Stimulated activated CD4-positive, alpha-beta T cell treated with anti-CD3 and anti-CD28 coated beads, Interleukin-1b, Interleukin-23, amount 100 ng/mL, for 1 hour (primary cell): ENCODE measurements at places on chromosomes 6 and 20.

DNA sequence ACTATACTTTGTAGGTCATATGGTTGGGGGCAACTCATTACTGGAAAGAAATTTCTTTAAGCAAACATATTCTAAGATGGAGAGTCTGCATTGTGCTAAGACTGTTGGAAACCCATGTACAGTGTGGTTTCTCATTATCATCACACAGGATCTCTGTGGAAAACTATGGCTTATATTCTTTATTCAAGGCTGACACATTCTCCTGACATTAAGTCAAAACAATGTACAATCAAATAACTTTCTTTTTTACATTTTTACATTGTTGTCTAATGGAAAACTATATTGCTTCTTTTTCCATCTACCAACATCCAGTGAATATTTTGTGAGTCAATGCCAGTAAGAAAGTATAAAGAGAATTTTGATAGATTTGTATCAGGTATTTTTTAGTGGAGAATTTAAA is 417.6 kb downstream of the GRIK2 start:
- no peak for DNase-seq

DNA sequence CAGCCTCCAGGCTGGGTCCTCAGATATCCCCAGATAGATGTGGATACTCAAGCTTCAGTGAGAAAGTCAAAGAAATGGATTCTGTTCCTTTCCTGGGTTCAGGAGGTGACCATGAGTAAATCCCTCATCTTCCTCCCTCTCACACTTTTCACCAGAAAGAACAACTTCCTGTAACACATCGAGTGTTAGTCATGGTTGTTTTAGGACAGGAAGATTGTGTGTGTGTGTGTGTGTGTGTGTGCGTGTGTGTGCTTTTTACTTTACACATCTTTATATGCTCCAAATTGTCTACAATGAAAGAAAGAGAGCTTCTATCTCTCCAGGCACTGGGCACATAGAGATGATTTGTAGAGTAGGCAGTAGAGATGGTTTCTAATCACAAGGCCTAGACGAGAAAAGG is 139.9 kb downstream of the TBXT start:
- no peak for DNase-seq

DNA sequence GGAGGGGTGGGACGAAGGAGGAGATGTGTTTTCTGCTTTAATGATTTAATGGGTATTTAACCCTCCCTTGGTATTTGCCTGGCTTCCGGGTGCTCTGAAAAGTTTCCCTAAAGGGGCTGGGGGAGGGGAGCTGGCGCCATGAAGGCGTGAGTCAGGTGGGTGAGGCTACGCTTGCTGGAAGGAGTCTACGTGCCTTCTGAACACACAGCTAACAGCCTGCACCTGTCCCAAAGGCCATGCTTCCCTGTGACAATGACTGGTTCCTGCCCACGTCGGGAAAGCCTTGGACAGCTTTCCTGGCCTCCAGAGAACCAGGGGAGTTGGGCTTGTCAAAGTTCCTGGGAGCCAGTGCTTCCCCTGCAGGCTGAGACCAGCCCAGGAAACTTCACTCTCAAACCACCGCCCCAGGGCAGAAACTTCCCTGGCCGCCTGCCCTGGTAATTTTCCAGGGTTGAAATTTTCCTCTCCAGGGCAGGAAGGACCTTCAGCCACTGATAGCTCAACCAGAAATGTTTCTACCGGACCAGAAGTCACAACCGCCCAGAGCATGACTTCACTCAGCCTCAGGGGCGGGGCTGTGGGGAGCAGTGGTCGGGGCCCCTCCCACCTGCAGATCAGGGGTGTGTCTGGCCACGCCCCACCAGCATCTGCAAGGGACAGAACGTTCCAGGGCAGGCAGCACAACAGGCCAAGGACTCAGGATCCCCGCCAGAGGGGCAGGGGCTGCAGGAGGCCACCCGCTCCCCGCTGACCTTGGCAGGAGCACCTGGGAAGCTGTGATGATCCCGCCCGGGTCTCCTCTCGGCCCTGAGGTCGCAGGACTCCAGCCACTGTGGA is 18.6 kb upstream of the SLCO4A1 start:
- DNase-seq, result peak; percentile 68

DNA sequence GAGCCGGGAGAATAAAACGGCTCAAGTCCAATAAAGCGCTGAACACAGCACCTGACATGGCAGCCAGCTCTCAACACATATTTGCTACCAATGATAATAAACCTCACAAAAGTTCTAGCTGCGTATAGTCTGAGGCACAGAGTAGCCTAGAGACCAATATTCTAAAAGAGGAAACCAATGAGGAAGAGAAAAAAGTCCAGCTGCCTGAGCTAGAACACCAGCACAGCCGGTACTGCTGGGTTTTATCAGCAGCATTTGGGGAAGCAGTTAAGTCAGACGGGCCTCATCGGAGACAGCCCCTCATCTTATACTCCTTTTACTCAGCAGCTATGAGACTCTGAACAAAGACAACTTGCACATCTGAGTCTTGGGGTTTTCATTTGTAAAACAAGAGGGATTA is 2.4 kb upstream of the RTF2 start:
- DNase-seq, result no peak

DNA sequence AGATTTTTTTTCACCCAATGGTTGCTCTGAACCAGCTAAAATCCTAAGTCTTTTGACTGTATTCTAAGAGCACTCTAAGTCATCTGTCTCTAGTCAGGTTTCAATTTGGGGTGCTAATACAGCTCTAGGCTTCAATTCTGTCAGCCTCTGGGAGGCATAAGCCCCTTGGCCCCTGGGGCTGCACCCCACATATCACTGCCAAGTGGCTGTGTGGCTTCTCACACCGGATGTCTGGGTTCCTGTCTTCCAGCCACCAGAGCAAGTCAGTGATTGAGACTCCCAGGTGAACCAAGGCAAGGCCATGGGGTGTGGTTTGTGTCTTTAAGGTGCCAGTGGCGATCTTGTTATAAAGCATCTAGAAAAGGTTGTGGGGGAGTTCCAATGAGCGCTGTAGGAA is 136.5 kb downstream of the TMEM242 start:
- no peak for DNase-seq

GRCh38 chr6:96505363-96505762 is 16.2 kb upstream of the UFL1 start:
- no peak for DNase-seq

DNA sequence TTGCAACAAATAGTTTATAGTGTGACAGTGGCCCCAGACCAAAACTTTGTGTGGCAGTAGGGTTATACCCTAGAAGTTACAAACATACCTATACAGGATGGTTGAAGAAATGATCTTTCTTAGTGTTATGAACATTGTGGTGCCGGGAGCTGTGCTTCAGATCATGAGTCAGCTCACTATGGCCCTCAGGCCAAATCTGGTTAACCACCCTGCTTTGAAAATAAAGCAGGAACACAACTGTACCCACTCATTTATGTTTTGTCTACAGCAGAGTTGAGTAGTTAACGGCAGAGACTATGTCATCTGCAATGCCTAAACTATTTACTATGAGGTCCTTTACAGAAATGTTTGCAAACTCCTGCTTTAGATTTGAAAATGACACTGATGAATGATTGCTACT is 24.3 kb downstream of the AKAP7 start:
- DNase-seq, result no peak

- DNase-seq, result no peak
These were observed 5.4 kb upstream of the CPXM1 start for GRCh38 chr20:2805689-2806350.

- no peak for DNase-seq
These were observed 128.6 kb upstream of the BACH2 start for GRCh38 chr6:90425161-90425641.

GRCh38 chr20:49868538-49868937 is 46.8 kb downstream of the SPATA2 start:
- no peak for DNase-seq

DNA sequence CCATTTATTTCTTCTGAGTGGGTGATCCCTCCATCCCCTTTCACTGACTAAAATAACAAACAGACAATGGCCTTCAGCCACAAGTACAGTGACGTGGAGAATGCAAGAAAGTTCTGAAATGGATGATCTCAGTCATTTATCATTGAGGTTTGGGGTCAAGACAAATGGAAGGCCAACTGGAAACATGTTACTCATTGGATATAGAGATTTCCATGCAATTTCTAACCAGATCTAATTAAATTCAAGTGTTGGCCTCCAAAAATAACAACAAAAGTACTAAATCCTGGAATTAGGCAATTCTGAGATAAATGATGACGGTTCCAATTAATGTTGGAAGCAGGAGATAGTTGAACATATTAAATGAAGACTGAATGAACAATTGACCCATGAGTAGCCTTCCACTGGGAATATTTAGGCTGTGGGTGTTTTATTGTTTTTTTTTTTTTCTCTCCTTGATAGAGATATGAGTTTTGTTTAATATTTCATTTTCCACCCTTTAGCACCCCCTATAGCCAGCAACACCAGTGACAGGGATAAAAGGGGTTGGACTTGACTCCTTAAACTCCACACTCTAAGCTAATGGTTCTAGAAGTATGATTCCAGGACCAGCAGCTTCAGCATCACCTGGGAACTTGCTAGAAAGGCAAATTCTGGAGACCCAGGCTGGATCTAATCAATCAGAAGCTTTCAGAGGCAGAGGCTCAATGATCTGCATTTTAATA is 112.8 kb downstream of the BCAS1 start:
- DNase-seq, result no peak

- no peak for DNase-seq
These were observed 11.1 kb downstream of the CRISP1 start for GRCh38 chr6:49855221-49855620.

GRCh38 chr6:100344761-100345160 is 120.0 kb downstream of the SIM1 start:
- no peak for DNase-seq

GRCh38 chr6:41732591-41733359 is 2.6 kb downstream of the TFEB start:
- DNase-seq, result no peak

DNA sequence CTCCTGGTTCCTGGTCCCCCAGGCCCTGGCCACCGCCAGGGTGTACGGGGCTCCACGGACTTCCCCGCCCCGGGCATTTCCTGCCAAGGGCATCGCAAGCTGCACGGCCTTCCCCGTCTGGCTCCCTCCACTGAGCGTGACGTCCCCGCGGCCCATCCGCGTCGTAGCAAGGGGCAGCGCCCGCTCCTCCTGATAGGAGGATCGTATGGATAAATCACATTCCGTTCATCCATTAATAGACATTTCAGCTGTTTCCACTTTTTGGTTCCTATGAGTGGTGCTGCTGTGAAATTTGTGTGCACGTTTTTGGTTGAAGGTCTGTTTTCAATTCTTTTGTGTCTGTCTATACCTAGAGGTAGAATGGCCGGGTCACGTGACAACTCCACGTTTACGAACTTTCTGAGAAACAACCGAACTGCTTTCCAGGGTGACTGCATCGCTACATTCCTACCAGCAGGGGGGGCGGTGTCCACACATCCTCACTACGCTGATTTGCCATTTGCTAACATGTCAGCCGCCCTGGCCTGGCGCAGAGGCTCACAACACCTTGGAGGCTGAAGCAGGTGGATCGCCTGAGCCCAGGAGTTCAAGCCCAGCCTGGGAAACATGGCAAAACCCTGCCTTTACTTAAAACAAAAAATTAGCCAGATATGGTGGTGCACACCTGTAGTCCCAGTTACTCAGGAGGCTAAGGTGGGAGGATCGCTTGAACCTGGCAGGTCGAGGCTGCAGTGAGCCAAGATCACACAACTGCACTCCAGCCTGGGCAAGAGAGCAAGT is 37.7 kb downstream of the KCNQ2 start:
- DNase-seq, result peak; percentile 37

DNA sequence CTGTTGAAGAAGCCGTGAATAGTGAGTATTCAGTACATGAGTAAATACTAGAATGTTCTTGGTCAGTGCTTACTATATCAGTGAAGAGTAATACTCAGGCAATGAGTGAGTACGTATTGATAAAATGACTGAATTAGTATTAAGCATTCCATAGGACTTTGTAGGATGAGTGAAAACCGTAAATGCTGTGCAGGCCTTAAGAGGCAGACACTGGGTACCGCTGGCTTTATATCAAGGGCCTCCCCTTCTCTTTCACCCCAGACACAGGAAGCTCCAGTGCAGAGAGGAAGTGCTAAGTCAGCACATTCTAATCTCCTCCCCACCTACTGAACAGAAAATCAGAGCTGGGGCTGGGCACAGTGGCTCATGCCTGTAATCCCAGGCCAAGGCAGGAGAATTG is 24.2 kb downstream of the POFUT1 start:
- no peak for DNase-seq

DNA sequence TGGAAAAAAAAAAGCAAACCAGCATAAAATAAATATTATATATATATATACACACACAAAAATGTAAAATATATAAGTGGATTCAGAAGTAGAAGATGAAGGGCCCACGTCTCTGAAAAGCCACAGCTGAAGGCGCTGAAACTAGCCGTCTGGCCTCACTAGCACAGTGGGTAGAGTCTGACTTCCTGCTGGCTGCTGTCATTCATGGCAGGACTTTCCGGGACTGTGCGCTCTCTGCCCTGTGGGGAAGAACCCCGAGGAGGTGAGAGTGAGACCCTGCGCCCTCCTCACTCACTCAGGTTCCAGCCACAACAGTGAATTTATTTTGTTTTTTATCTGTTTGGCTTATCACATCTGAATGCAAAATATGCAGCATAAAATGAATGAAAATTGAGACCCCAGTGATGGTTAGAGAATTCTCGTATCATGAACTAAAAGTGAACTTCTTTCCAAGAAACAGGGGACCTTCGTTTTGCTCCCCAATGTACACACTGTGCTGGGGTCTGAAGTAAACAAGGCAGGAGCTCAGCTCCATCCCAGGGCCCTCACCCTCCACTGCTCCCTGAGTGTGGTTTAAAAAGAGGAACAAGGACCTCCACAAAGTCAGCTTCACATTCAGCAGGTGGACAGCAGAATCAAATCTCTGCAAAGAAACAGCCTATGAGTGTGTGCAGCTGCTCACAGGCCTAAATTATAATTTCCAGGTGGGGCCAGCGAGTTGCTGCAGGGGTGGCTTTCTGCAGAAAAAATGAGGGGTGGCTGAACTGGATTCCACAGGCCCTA is 1.3 kb upstream of the RAMACL start:
- DNase-seq, result no peak

GRCh38 chr20:36574366-36575135 is 1.2 kb downstream of the TGIF2 start:
- DNase-seq, result no peak

- DNase-seq, result no peak
These were observed 30.4 kb downstream of the KCNQ5 start for GRCh38 chr6:72651967-72652956.

GRCh38 chr6:115631028-115631427 is 429.7 kb downstream of the FRK start:
- no peak for DNase-seq

DNA sequence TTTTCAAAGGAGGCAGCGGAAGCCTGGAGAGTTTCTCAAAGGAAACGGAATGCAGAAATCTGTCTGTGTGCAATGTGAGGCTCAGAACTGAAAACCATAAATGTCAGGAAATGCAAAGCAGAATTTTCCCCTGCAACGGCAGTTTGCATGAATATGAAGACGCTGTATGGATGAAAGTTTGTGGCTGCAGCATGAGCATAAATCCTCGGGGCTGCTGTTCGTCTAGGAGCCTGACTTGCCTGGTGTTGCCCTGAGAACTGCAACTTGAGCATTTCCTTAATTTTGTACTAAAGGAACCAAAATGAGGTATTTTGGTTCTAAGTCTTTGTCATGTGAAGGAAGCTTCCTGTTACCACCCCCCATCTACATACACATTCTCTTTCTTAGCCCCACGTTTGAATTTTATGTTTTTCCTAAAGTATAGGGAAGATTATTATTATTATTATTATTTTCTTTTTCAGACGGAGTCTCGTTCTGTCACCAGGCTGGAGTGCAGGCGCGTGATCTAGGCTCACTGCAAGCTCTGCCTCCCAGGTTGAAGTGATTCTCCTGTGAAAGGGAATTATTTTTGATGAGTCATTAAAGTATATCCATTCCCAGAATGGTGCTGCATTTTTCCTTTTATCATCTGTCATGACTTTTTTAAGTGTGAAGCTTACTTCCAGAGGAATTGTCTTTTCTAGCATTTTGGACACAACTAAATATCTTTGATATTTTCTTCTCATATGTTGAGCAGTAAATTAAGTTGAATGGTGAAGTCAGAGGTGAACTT is 33.1 kb downstream of the MTHFD1L start:
- DNase-seq, result no peak
